SHP77 (cell line): ENCODE measurements at places on chromosomes 6 and 20.

DNA sequence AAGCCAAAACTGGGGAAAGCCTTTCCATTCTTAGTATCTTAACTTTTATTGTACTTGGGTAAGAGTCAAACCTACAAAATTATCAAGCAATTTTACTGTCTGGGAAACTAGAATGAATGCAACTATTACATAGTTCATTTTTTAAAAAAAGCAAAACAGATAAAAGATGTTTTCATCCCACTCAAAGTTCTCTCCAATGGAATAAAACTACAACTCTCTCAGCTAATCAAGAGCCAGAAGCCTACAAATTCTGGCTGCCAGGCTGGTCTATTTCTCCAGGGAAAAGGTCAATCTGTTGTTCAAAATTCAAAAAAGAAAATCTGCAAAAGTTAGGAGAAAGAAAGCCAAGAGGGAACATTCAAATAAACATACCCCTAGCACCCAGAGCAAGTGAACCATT, 56.2 kb downstream of the COL12A1 start:
- DNase-seq, result no peak

DNA sequence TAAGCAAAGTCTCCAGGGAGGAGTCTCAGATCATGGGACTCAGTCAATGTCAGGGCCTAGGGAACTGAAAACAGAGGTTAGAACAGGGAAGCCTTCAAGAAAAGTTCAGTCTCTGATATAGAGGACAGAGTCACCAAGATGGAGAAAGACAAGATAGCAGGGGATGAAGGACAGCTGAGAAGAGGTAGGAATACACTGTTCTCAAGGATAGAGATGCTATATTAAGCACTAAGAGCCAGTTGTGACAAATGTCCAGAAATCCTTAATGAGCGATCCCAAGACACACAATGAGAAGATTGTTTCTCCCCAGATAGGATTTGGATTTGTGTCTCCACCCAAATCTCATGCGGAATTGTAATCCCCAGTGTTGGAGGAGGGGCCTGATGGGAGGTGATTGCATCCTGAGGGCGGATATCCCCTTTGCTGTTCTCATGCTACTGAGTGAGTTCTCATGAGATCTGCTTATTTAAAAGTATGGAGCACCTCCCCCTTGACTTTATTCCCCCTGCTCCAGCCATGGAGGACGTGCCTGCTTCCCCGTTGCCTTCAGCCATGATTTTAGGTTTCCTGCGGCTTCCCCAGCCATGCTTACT, 168.2 kb downstream of the AKAP7 start:
- DNase-seq, result no peak

DNA sequence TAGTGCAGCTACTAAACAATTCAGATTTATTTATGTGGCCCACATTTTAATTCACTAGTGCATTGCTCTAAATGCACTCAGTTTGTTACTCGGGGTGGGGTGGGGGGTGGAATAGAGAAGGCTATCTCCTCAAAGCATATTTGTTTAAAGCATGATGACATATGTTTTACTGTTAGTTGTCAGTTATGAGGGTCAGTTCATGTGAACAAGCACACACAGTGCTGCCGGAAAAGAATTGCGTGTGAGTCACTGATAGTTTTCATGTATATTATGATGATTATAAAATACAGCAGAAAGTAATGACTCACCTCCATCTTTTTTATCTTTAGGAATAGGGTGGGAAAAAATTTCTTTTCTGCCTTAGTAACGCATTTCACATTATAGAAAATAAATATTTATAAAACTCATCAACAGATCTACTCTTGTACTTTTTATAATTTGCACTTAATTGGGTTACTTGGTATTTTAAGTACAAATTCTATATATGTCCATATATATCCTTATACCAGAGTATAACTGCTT, 42.2 kb upstream of the STXBP5 start:
- DNase-seq, result peak; percentile 90

- DNase-seq, result no peak
Observed at GRCh38 chr6:38452816-38453660, 186.7 kb downstream of the BTBD9 start.

DNA sequence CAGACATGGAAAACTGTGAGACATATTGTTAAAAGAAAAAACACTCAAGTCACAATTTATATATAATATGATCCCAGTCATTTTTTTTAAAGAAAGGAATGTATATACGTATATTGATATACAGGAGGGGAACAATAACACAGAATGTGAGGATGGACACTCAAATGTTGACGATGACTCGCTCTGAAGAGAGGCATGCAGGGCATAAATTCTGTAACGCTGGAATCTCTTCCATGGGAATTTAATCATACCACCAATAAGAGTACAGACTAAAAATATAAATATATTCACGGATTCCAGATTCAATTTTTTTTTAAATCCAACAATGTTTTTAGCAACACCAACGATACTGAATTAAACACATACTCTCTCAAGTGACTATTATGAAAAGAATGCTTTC, 106.9 kb upstream of the CCDC28A start:
- no peak for DNase-seq

GRCh38 chr6:19896693-19897010, 59.5 kb downstream of the ID4 start:
- no peak for DNase-seq

DNA sequence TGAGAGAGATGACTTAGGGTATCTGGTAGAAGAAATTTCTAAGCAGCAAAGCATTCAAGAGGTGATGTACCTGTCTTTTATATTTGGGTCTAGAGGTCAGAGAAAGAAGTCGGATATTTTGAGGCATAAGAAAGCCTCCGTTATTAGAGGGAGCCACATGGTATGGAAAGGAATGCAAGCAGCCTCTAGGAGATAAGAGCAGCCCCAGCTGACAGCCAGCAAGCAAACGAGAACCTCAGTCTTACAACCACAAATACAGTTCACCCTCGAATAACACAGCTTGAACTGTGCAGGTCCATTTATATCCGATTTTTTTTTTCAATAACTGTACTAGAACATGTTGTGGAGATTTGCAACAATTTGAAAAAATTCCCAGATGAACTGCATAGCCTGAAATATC, 190.7 kb upstream of the VGLL2 start:
- no peak for DNase-seq

DNA sequence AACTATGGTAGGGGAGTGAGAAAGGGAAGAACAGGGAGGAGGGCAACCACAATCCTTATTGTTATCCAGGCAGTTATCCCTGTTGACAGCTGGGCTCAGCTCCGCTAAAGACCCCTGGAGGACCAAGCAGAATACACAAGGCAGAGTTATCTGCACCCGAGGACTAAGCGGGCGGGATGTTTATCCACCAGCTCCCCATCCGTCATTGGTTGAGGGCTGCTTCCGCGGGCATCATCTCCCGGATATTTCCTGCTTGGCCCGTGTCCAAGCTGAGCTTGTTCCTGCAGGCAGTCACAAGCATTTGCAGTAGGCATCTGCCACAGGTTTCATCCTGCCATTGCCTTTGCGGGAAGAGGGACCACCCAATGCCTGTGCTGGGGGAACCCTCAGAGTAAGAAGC, 102.1 kb downstream of the DLGAP4 start:
- DNase-seq, result peak; percentile 55

DNA sequence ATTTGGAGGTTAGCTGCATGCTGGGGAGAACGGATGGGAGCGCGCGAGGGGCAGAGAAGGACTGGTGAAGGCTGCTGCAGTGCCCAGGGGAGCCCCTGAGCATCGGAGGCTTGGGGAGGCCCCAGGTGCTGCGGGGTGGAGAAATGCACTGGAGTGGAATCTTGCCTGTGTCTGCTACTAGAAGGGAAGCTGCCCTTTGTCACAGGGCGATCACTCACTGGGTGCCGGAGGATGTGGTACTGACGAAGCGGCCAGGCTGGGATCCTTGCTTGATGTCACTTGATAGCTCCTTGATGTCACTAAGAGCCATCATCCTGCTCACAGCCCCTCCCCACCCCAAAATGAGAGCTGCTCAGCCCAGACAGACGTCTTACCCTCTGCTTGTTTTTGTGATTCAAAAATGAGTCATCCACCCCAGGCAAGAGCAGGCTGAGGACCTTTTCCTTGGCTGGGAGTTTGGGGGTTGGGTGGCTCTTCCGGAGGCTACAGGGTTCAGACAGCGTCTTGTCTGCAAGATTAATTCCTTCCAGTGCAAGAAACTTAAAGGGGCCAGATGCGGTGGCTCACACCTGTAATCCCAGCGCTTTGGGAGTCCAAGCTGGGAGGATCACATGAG, 62.6 kb upstream of the PMEPA1 start:
- no peak for DNase-seq

GRCh38 chr6:12066297-12066696, 54.2 kb downstream of the HIVEP1 start:
- DNase-seq, result no peak

GRCh38 chr6:12436224-12436623, 146.1 kb downstream of the EDN1 start:
- DNase-seq, result no peak

- DNase-seq, result peak; percentile 36
Observed at GRCh38 chr6:7726416-7727085, 652 bp downstream of the BMP6 start.

GRCh38 chr20:63027922-63028389, 21.2 kb upstream of the BHLHE23 start:
- DNase-seq, result peak; percentile 46

DNA sequence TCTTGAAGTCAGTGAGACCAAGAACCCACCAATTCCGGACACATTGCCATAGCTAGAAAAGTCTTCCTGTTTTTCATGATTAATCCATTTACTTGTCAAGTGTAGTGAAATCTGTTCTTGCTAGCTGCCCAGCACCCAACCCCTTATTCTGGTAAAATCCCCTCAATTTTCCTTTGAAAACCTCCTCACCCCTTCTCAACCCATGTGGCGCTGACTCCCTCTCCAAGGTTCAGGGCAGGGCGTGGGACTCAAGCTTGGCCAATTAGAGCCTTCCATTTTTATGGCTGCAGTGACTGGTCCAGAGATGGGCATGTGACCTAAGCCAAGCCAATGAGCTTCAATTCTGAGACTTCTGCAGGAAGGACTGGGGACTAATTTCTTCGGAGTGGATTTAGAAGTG, 9.8 kb upstream of the ZBP1 start:
- no peak for DNase-seq

- DNase-seq, result no peak
Observed at GRCh38 chr6:134537146-134537555, 219.2 kb upstream of the SGK1 start.

GRCh38 chr20:19864130-19864529, 106.1 kb downstream of the RIN2 start:
- no peak for DNase-seq

- DNase-seq, result no peak
Observed at GRCh38 chr6:151060766-151061531, 178.8 kb upstream of the AKAP12 start.

DNA sequence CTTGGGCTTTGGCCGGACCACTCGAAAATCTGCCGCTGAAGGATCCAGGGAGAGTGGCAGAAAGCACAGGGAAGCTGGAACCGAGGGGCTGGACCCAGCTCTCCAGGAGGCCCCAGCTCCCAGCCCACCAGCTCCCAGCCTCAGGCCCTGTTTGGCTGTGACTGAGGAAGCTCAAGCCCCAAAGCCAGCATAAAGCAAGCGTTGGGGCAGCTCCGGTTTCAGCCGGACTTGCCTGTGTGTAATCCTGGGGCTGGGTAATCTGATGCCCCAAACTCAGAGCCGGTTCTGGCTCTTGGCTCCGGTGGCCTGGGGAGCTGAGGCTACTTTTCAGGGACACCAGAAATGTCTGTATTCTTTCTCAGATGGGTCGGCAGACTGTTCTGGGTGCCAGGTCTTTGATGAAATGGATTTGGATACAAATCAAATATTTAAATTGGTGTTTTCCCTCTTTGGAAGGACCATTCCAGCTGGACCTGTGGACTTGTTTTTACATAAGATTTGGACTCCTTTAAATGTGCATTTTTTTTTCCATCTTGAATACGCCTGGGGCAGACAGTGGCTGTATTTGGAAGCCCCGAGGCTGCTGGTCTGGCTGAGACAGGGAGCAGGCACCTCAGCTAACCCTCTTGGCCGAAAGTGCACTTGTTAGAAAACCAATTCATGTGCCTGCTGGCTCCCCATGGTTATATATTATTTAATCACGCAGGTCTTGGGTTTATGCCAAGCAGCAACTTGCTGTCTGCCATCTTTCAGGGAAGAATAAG, 29.7 kb downstream of the RPP40 start:
- DNase-seq, result peak; percentile 7

DNA sequence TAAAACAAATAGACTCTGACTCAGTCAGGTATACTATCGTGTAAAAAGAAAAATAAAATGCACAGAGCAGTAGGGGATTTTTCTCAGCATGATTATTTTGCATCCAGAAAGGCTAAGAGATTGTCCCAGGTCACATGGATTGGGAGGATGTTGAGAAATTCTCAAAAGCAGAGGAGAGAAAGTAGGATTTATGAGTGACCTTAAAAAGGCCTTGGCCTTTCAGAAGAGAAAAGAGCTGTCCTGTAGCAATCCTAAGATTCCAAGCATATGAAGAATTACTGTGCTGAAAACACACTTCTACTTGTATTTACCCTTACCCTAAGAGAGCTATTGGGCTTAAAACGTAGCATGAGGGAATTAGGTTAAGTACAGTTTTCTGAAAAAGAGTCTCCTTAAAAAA, 149.7 kb upstream of the ENPP5 start:
- DNase-seq, result no peak

DNA sequence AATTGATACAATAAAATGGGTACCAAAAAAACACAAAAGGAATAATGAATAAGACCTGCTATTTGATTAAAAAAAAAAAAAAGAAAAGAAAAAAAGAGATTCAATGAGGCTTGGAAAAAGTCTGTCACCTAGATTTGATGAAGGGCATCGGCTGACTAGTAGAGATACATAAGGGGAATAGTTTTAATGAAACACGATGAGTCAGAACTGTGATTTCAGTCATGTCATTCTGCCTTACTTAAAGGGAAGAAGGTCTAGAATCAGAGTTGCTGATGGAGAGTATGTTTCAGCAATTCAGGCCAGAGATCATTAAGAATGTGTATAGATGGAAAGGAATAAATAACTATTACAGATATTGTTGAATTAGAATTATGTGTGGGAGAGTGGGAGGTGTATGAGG, 565.9 kb upstream of the RNF217 start:
- DNase-seq, result no peak

GRCh38 chr20:37823296-37823980, 79.5 kb upstream of the VSTM2L start:
- DNase-seq, result no peak

GRCh38 chr6:367298-367794, 24.2 kb upstream of the IRF4 start:
- DNase-seq, result no peak

DNA sequence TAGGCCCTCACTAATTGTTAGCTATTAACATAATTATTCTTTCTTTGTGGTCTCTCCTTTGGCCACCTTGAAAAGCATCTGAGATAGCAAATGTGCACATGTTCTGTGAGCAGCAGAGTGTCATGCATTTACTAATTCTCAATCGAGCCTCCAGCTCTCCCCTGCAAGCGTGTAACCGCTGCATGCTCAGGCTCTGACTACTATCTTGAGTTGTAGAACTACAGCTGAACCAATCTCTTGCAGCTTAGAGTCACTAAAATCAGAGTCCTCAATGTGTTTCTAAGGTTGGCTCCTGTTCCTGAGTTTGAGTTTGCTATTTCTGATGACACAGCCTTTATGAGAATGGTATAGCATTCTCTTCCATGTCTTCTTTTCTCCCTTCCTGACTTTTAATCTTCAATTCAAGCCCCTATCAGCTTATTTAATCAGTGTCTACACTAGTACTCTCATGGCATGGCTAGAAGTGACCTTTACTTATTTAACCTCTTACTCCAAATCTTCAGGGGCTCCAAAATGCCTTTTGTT, 65.5 kb downstream of the PPP1R3G start:
- no peak for DNase-seq

GRCh38 chr6:138817799-138818198, 21.9 kb downstream of the ECT2L start:
- DNase-seq, result no peak

- no peak for DNase-seq
Observed at GRCh38 chr6:99789767-99790166, 183.1 kb downstream of the PRDM13 start.

- DNase-seq, result no peak
Observed at GRCh38 chr6:149457316-149457884, 27.4 kb downstream of the ZC3H12D start.
